Activated T-helper 1 cell treated with anti-CD3 and anti-CD28 coated beads, Interleukin-12 subunit alpha, Interleukin-12 subunit beta, Interleukin-2, Interleukin-4 antibody, amounts not matched to agents 30 ng/mL and 10 ng/mL and 1 ng/mL, durations not matched to agents 14 hours and 24 hours and 36 hours (primary cell): ENCODE measurements at places on chromosomes 5 and 9. TPM values are rescaled to one million over a fixed set of nuclear protein-coding genes. Genes with fewer than 3 reads are reported as not detected.
A peak's percentile ranks its signal among the peaks of the same experiment; 100 is the strongest.

Gene ASS1
- total RNA-seq, result 2.9 and 3.3 TPM in 2 replicates

Gene DPH7
- 50.3 and 52.1 TPM in 2 replicates for total RNA-seq

- H3K27ac ChIP-seq, result no peak overlapping the region
- no peak overlapping the region for H3K4me3 ChIP-seq
- no peaks in the 10 kb centered on the region for H3K36me3 ChIP-seq
- no peaks in the 10 kb centered on the region for H3K4me1 ChIP-seq
These were observed 25.2 kb downstream of the ZNF608 start for GRCh38 chr5:124721229-124721735.

- no peak for DNase-seq
- peak overlapping the region; percentile 56 for H3K27ac ChIP-seq
- no peaks in the 10 kb centered on the region for H3K36me3 ChIP-seq
- H3K4me1 ChIP-seq, result peaks cover 23% of the 10 kb centered on the region
- H3K4me3 ChIP-seq, result peak overlapping the region; percentile 74
- H3K27me3 ChIP-seq, result no peaks in the 10 kb centered on the region
These were observed 176.9 kb downstream of the RAB3C start for GRCh38 chr5:58759745-58760144.

DNA sequence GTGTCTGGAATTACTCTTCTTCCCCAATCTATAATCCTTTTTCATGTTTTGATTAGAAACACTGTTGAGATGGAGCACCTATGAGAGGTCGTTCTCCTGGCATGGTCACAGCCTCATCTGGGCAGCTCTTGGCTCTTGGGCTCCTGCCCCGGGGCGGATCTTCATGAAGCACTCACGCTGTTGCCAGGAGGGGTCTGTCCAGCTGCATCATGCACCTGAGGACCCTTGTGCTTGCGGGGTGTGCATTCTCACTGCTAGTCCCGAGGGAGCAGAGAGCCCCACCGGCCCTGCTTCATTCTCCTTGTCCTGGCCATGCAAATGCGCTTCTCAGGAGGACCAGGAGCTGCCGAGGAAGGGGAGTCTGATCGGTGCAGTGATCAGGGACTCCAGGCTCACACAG, 117.6 kb upstream of the S1PR3 start:
- H3K4me1 ChIP-seq, result no peaks in the 10 kb centered on the region
- peaks cover 3% of the 10 kb centered on the region for H3K27me3 ChIP-seq
- no peak overlapping the region for H3K27ac ChIP-seq
- H3K36me3 ChIP-seq, result no peaks in the 10 kb centered on the region
- no peak for DNase-seq
- no peak overlapping the region for H3K4me3 ChIP-seq

DNA sequence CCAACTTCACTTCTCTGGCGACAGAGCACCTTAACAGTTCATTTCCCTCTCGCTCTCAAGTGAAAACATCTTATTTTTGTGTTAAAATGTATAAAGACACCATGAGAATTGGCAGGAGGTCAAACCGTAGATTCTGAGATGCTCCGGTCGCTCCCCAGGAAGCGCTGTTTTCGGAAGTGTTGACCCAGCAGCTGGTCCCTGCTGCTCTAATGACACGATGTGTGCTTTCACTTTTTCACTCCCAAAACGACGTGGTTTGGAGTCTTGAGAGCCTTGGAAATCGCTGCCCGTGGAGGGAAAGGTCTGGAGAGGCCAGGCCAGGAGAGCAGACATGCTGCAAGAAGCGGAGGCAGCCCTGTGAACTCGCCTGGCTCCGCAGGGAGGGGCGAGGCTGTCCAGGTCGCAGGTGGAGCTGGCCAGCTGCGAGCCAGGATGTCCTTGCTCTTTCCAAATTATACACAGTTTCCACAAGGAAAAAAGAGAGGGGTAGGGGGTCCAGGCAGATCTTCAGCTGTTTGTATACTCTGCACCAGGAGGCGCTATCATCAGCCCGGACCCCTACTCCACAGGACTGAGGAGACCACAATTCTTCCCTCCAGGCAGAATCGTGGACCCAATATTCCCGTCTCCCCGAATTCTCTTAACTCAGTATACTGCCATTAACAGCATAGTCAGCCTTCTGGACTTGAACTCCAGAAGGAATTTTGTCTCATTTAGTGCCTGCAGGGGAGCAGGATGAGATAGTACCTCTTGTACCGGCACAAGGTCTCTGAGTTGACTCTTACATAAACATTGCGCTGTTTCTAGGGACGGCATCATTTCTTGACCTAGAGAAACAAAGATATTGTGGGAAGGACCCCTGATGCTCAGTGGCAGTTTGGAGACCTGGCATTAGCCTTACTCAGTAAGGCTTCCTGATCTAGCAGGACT, 248.6 kb upstream of the ANKRD55 start:
- peak; percentile 5 for DNase-seq
- peak overlapping the region; percentile 83 for H3K4me3 ChIP-seq
- no peaks in the 10 kb centered on the region for H3K36me3 ChIP-seq
- peaks cover 32% of the 10 kb centered on the region for H3K4me1 ChIP-seq
- no peaks in the 10 kb centered on the region for H3K27me3 ChIP-seq
- H3K27ac ChIP-seq, result peak overlapping the region; percentile 77

GRCh38 chr9:116202219-116202912, 48.8 kb downstream of the PAPPA start:
- H3K4me1 ChIP-seq, result no peaks in the 10 kb centered on the region
- no peak overlapping the region for H3K4me3 ChIP-seq
- no peak overlapping the region for H3K27ac ChIP-seq
- no peak for DNase-seq

DNA sequence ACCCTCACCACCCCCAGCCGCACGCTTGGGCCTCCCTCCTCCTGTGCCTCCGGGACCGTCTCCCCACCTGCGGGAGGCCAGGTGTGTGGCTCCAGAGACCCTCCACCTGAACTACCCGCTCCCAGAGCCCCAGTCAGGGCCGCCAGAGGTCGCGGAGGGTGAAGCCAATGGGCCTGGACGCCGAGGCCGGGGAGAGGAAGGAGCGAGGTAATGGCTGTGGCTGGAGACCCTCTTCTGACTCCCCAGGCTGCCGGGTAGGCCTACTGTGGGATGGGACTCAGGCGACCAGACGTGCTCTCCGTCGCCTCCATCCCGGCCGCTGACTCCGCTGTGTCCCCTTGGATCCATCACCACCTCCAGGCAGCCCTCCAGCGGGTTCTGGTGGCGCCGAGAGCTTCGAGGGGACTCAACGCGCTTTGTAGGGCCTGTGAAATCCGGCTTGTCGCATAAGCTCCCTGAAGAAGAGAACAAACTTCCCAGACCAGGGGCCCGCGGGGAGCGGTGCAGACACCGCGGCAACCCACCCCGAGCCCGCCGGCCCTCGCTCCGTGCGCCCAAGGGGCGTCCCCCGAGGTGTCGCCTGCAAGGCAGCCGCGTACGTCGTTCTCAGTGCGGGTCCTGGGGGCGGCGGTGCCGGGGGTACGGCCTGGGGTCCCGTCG, 12.6 kb downstream of the IRX2 start:
- no peak overlapping the region for H3K4me3 ChIP-seq
- H3K36me3 ChIP-seq, result no peaks in the 10 kb centered on the region
- H3K27ac ChIP-seq, result no peak overlapping the region
